ENCODE measurements at places on chromosomes 4 and X.

GRCh38 chrX:7904562-7904961, 22.7 kb downstream of the PNPLA4 start:
- no peak for DNase-seq

GRCh38 chr4:124505211-124505610, 207.3 kb downstream of the ANKRD50 start:
- no peak for DNase-seq

DNA sequence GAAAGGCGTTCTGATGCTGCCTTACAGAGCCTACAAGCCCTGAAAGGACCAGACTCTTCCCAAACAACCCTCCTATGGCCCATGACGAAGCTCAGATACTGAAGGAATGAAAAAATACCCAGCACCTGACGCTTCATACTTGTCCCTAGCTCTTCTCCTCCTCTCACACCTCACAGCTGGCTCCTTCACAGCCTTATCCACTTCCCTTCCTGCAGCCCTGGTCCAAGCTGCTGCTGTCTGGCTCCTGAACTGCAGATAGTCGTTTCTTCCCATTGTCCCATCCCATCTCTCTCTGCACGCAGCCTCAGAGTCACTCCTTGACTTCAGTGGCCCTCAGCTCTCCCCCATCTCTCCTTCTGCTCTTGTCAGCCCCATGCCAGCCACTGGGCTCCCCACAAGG, 56.6 kb downstream of the FAM193A start:
- no peak for DNase-seq

GRCh38 chr4:20960291-20960690, 260.0 kb downstream of the PACRGL start:
- DNase-seq, result no peak

GRCh38 chr4:123672987-123673386, 276.4 kb downstream of the SPRY1 start:
- no peak for DNase-seq

DNA sequence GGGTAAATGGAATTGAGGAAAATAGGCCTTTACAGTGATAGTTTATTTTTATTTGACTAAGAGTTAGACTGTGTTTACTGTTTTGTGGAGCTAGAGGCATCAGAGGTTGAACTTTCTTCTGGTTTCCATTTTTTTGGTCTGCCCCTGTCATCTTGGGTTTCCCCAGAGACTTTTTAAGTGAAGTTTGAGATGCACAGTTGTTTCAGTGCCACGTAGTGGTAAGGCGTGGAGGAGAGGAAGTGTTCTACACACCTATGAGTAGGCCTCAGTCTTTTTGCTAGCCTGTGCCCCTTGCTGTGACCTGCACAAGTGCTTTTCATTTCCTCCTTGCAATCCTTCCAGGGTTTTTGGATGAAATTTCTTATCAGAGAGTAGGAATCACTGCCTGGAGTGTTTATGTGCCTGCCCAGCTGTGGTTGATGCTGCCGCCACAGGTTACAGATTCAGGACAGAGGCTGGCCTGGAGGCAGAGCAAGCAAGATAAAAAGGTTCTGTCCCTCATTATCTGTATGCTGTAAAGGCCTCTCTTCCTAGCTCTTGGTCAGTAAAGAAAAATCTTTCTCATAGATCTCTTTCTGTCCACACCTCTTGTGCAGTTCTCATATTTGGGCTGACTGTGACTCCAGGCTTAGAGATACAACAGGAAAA, 12.5 kb upstream of the HSFX4 start:
- DNase-seq, result no peak

- no peak for DNase-seq
These were observed 182.7 kb downstream of the ANK2 start for GRCh38 chr4:113232194-113232593.

DNA sequence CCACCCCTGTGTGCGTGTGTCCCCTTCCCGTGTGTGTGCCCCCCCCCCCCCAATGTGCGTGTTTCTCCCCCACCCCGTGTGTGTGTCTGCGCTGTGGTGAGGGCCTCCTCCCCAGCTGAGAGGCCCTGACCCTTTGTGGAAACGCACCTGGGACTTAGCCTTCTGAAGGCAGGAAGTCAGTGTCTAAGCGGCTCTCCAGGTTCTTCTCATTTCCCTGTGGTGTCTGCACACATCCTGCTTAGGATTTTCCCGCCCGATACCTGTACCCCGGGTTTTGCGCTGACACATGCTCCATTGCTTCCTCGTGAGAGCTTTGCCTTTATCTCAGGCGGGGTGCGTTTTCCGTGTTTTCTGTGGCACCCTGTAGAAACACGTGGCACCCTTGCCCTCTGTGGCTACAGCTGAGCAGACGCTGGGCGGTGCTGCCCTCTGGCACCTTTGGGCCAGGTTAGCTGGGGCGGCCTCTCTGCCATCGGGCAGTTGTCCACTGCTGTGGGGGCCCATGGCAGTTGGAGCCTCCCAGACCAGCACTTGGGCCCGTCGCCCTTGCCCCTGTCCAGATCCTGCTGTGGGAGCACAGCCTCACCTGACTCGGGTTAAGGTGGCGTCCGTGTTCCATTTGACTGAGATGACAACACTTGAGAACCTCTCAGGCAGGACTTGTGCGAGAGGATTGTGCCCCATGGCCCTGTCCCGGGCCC, 26.3 kb downstream of the MAEA start:
- DNase-seq, result no peak

DNA sequence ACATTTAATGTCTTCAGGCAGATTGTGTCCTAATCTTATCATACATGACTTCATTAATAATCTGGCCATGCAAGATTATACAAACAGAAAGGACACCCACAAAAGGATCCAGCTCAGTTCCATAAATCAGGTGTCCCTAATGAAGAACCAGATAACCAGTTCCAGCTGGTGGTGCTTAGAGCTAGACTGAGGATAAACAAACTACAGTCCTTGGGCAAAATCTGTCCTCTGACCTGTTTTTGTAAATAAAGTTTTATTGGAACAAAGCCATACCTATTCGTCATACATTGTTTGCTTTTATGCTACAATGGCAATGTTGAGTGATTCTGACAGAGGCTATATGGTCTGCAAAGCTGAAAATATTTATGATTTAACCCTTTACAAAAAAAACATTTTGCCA, 199.5 kb downstream of the MID1IP1 start:
- DNase-seq, result no peak

DNA sequence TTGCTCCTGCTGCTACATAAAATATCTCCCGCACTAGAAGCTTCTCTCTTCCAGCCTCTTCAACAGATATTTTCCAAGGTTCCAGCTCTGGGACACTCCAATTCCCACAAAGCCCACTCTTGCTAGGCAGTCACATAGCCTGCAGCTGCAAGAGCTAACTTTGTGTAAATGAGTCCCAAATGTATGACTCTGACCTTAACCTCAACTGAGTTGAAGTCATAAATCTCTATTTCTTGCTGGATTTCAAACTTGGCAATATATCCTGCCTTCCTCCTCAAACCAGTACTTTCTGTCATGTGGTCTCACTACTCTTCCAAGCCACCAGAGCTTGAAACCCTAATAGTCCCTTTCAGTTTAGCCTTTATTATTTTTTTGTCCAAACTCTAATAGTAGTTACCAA, 315.4 kb upstream of the GRIA3 start:
- no peak for DNase-seq

DNA sequence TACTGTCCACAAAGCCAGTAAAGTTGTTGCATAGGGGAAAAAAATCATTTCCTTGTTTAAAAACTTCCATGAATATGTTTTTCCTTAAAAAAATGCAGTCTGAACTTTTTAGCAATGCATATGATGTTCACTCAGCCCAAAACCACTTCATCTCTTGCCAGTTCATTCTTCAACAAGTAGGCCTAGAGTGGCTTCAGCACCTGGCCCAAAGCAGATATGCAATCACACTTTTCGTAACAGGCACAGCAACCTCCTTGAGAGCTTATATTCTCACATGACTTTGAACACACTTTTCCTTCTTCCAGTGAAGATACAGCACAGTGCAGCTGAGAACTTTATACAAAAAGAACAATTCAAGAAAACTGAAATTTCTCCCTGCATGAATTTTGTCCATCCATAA, 128.6 kb downstream of the ADAMTS3 start:
- DNase-seq, result no peak

DNA sequence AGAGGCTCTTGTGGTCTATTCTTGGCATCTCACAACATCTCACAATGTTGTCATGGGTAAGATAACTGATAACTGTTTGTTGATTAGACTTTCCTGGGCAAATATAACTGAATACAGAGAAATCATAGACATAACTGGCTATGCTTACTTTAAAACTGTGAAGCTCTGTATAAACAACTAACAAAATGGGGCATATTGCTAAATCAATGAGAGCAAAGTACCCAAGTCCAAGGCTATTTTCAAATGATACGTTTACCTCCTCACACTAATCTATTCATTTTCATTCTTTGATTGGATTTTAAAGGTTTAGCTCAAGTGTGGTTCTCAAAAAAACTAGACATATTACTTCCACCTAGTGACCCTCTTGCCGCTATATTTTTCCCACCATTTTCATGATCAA, 38.6 kb downstream of the AMELX start:
- DNase-seq, result no peak

GRCh38 chr4:29304595-29304994, 1415.6 kb upstream of the PCDH7 start:
- no peak for DNase-seq

GRCh38 chr4:104693601-104694201, 199.0 kb upstream of the CXXC4 start:
- DNase-seq, result no peak
